ENCODE measurements at places on chromosomes 4 and X.

GRCh38 chr4:185839194-185839712 is 27.3 kb upstream of the SORBS2 start:
- peak; percentile 82 for DNase-seq

- DNase-seq: no peak
Observed at GRCh38 chr4:30600246-30601017, 119.7 kb upstream of the PCDH7 start.

DNA sequence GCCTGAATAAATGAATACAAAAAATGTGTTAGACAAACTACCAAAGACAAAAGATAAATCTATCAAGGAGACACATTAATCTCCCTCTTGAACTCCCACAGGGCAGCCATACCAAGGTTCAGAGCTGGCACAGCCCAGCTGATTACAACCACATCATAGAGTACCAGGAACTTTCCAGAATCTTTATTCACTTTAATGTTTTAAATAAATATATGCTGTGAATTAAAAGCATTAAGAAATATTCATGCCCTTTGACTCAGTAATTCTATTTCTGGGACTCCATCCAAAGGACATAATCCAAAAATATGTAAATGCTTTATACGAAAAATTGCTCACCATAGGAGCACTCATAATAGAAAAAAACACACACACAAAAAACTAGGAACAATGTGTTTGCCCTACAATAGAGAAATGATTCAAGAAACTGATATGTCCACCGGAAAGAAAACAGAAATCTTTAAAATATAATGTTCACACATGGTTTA is 126.0 kb downstream of the LDB2 start:
- DNase-seq: no peak

DNA sequence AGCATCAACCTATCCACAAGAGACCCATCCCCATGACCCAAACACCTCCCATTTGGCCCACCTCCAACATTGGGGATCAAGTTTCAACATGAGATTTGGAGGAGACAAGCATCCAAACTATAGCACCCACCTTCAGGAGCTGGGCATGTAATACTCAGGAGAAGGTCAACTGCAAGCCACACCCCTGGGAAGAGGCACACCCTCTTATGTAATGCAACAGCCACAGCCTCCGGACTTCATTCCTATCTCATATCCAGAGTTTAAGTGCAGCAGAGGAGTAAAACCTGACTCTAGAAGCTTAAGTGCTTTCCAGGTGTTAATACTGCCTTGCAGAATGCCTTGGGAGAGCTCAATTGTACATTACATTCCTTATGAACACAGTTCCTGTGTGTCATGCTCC is 197.4 kb downstream of the PTTG2 start:
- no peak for DNase-seq

DNA sequence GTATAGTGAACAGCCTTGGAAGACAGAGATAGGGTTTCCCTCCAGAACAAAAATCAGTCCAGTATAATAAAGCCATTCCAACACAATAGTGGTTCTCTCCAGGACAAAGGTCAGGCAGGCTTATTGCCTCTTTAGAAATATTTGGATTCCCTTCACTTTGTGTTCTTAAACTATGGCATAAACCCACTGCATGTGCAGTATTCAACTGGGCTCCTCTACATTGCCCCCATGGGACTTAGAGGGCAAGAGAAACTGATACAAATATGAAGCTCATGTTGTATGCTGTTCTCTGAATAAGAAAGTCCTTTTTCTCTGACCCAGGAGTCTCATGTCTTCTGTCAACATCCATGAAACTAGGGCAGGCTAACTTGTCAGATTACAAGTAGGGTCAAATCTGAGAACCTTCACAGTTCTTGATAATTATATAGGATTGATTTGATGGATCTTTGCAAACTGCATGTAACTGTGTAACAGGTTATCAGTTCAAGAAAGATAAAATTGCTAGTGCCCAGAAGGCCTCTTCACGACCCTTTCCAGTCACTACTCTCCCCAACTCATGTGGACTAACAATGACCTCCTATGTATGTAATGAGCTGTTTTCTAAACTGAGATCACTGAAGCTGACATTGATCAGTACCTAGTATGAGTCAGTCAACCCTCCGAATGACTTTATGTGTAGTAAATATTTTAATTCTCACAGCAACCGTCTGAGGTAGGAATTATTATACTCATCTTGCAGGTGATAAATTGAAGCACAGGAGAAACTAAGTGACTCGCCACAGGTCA is 31.9 kb upstream of the FAM9C start:
- DNase-seq: no peak

DNA sequence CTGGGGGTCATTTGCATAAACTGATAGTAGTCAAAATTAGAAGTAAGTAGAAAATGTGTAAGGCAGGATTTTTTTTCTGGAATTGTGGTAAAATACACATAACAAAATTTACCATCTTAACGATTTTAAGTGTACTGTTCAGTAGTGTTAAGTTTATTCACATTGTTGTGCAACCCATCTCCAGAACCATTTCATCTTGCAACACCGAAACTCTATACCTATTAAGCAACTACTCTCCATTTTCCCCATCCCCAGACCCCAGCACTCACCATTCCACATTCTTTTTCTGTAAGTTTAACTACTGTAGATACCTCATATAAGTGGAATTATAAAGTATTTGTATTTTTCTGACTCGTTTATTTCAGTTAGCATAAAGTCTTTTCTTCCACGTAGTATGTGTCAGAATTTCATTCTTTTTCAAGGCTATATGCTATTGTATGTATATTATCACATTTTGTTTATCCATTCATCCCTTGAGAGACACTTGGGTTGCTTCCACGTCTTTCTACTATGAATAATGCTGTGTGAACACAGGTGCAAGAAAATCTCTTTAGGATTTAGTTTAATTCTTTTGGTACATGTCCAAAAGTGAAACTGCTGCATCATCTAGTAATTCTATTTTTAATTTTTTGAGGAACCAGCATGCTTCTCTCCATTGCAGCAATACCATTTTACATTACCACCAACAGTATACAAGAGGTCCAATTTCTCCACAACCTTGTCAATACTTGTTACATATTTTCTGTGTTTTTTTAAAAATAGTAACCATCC is 39.1 kb upstream of the NSUN7 start:
- no peak for DNase-seq

- no peak for DNase-seq
Observed at GRCh38 chr4:111330786-111331185, 707.9 kb upstream of the PITX2 start.

DNA sequence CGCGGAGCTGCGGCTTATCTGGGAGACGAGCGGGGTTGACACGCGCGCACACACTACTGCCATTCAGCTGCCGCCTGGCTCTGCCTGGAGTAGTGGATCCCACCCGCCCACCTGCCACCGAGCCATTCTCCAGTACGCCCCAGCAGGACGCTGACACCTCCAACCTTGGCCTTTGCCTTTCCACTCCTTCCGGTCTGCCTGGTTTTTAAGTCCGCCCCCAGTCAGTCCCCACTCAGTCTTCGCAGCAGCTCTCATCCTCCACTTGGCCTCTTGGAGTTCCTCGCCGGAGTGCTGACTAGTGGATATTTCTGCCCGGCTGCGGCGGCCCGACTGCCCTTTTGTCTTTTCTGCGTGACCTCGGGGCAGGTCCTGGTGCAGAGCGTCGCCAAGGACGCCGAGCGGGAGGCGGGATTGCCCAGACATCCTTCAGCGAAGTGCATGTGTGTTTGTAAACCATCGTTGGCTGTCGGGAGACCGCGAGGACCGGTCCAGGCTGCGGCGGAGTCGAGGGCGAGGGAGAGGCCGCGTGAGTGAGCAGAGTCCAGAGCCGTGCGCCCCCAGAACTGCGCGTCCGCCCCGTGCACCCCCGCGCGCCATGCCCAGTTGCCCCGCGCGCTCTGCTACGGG is 1.1 kb downstream of the SLIT2 start:
- DNase-seq: no peak

GRCh38 chrX:151912780-151913179 is at the start of gene MAGEA4:
TSS of gene MAGEA4 (plus strand) at chrX:151912889. CDS start at chrX:151923665, 10,776 bp downstream.
- no peak for DNase-seq

- no peak for DNase-seq
Observed at GRCh38 chr4:144104509-144105130, 35.9 kb downstream of the GYPA start.

DNA sequence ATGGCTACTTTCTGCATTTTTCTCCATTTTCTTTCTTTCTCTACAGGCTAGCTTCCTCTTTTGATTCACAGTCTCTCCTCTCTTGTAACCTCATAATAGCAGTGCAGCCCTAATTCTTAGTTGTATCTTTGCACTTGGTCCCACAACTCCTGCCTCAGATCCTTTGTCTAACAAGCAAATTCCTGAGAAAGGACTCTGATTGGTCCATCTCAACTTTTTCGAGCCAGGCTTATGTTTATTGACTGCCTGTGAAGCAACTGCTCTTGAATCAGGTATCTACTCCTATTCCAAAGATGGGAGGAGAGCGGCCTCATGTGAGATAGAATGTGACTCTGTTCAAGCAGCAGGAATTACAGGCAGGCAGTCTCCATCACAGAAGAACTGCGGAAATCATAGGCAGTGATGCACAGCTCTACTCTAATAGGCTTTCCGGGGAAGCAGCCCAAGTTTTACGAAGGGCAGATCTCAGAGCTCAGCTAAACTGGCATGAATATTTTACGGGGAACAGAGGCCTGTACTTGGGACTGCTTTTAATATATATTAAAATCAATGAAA is 123.5 kb downstream of the GABRB1 start:
- DNase-seq: no peak

- DNase-seq: no peak
Observed at GRCh38 chr4:40204507-40205258, 7.9 kb downstream of the RHOH start.

DNA sequence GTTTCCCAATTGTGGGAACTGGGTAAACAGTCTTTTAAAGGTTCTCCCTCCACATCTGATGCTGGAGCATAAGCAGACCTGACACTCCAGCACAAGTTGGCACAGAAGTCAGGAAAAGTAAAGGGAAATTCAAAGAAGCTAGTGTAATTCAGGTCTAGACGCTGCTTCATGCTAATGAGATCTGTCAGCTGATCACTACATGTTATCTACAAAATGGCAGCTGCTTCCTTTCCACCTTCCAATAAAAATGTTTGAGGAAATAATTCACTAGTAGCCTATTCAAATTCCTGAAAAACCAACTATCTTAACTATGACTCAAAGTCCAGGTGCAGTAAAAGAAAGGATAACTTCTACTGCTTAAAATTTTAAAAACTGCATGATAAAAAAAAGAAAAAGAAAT is 29.3 kb downstream of the DCAF8L2 start:
- no peak for DNase-seq

GRCh38 chrX:54482839-54483593 is 13.0 kb downstream of the FGD1 start:
- no peak for DNase-seq

All from BJ (cell line).